H9 (cell line): ENCODE measurements at places on chromosomes 12 and 14. TPM values are rescaled to one million over a fixed set of nuclear protein-coding genes. Genes with fewer than 3 reads are reported as not detected.

Gene AGAP2
- total RNA-seq = 4.6 and 5.3 TPM in 2 replicates

Gene SIX6
- total RNA-seq = not detected in 2 replicates

Gene INTS13
- total RNA-seq = 39.1 and 42.9 TPM in 2 replicates

Gene CCDC88C
- total RNA-seq = 46.6 and 52.4 TPM in 2 replicates

Gene NID2
- total RNA-seq = 6.4 and 6.6 TPM in 2 replicates

Gene OR4E2
- not detected in 2 replicates for total RNA-seq

Gene KIF5A
- 17.7 and 18.5 TPM in 2 replicates for total RNA-seq

Gene ASIC1
- 3.9 and 4.0 TPM in 2 replicates for total RNA-seq

Gene SNRPF
- 70.3 and 77.1 TPM in 2 replicates for total RNA-seq
